ENCODE measurements at places on chromosomes 11 and 22.

GRCh38 chr11:134139303-134139872 lies 70.5 kb downstream of the JAM3 start:
- DNase-seq: no peak

GRCh38 chr22:27152033-27152432 lies 494.6 kb downstream of the MIAT start:
- DNase-seq: no peak

GRCh38 chr22:20282901-20283673 lies 15.0 kb upstream of the RTN4R start:
- DNase-seq: no peak

- no peak for DNase-seq
Measured at GRCh38 chr11:32196137-32196536, 105.3 kb downstream of the RCN1 start.

DNA sequence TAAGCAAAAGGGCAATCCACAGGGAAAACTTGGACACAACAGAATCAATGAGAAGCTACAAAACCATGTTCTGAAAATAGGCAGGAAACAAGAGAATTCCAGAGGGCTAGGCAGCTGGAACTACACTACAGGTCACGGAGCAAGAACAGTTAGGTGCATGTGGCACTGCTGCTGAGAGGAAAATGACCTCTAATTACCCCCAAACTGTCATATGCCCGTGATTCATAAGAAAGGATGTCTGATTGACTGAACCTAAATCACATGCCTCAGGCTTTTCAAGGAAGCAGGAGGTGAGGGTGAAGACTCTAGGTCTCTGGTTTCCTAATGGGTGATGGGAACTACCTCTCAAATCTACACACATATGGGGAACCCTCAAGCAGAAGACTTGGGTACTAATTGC lies 17.9 kb upstream of the RRAS2 start:
- no peak for DNase-seq

DNA sequence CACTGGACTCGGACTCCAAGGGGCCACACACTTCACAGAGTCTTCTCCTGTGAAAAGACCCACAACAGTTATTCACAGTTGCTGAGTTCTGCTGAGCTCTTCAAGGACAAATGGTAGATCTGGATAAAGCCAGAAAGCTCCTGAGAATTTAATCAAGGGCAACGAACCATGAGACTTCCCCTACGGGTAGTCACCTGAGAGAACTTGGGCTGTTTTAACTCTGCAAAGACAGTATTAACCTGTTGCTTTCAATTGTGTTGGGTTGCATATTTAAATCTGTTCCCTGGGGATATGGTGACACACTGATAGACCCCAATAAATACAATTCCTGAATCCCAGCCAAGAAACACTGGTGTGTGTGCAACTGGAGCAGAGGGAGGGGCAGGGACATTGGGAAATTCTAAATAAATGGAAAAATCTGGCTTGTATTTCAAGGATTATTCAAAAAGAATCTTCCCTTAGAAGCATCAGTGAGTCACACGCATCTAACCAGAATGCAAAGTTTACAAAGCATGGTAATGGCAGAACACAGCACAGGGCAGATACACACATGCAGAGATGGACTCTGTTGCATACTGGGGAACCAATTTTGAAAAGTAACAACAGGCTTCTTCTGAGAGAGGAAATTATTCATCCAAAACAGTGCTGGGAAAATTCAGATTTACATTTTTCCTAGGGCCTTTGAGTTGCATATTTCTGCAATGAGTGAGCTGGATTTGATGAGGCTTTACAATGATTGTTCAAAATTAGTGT lies 4.0 kb downstream of the KCNJ1 start:
- DNase-seq: peak; percentile 4

GRCh38 chr22:36223504-36223903 lies 15.8 kb downstream of the APOL2 start:
- DNase-seq: no peak

DNA sequence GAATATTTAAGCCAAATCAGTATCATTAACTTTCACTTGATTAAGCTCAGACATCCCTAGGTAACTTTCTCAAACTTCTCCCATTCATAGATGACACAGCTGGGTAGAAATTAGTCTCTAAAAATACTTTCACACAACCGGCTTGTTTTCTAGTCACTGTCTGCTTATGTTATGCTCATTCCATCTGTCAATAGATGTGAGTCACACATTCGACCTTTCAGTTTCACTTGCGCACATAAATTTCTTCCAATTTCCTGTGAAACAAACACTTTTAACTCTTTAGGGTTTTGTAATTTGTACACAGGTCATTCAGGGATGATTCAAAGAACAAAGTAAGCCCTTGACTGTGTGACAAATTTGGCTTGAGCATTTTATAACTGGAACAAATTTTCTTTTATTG lies 723.0 kb downstream of the KCNA4 start:
- DNase-seq: peak; percentile 32

- peak; percentile 79 for DNase-seq
Measured at GRCh38 chr11:72724851-72725723, 27.1 kb downstream of the ARAP1 start.

DNA sequence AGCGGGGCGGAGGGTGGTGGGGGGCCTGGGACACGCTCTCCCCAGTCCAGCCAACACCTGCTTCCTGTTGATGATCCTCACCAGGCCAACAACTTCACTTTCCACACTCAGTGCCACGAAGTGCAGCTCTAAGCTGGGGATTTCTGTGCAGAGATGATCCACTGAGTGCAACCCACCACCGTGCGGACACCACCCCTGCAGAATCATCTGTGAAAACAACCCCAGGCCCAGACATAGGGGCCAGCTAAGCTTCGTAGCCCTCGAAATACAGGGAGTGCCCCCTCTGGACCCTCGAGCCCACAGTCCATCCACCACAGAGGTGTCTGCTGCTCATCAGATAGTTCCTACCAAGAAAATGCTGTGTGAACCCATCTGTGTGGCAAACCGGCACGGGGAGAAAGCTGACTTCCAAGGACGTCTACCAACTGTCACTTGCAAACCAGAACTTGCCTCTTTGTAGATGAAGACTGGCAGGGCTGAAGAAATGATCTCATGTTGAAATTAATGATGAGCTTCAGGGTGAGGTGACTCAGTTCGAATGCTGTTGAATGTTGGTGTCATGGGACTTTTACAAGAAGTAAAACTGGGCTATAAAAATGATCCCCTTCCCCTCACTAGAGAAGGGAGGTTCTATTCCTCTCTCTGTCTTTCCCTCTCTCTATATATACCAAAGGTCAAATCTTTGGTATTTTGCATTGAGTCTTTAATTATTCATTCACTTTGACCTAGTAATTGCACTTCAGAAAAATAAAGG lies 73.4 kb downstream of the MYEOV start:
- DNase-seq: no peak

GRCh38 chr22:48483764-48484528 lies 1343.7 kb downstream of the BRD1 start:
- DNase-seq: no peak

DNA sequence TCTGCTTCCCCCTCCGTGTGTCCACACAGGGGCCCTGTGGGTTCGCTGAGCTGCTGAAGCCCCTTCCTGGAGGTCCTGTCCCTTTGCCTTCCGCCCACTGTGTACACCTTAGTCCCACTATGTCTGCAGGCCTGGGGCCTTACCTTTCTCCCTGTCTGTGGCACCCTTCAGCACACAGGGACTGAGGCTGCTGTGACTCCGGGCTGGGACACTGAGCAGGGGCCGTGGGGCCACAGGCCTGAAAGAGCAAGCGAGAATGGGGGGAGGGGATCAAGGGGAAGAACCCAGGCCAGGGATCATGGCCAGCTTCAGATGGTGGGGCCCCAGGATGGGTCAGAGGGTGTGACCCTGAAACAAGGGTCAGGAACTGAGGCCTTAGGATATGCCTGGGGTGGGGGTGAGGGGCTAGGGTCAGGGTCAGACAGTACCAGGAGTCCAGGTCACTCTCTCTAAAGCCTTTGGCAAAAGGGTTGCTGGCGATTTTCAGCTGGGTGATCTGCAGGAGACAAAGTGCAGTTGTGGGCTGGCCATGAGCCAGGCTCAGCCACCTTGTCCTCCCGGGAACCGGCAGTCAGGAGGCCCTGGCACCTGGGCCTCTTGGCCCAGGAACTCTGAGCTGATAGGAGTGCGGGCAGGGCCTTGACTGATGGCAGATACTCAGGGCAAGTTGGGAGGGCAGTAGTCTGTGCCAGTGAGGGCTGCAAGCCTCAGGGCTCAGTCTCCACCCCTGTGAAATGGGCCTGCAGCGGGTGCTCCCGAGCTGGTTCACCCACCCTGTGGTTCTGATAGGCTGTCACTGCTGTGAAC lies 2.6 kb upstream of the NUDT8 start:
- no peak for DNase-seq

GRCh38 chr11:131637469-131638175 lies 267.2 kb downstream of the NTM start:
- DNase-seq: no peak

DNA sequence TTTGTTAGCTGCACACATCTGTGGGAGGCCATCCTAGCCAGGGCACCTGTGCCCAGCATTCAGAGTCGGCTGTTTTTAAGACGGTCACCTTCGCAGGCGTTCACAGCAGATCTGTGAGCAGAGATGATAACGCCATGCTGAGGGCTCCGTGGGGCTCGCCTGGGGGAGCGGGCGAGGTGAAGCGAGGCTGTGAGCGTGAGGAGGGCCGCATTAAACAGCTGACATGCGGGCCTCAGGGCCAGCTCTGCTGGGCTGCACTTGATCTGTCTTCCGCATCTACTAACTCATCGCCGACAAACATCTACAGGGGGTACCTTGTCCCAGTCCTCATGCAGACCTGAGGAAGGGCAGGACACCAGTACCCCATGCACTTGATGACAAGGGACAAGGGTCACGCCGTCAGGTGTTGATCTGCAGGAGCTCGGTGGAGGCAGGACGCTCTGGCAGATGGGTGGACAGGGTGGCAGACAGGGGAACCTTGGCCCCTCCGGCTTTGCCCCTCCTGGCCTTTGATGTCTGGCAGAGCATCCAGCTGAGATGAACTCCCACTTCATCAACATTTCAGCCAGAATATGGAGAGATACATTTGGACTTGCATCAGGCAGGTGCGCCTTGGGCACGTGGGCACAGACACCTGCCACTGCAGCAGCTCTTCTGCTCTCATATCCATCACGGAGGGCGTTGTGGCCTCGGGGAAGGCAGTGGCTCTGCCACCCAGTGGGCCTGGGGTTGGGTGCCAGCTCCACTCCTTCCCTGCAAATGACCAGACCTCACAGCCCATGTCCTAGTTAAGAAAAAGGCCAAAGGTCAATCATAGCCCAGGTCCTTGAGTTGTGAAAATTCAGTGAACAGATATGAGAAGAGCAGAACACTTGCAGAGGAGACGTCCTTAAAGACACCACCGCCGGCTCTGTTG lies 822.9 kb downstream of the BRD1 start:
- DNase-seq: no peak
